ENCODE measurements at places on chromosomes 6 and 20. TPM values are rescaled to one million over a fixed set of nuclear protein-coding genes. Genes with fewer than 3 reads are reported as not detected.

The THBS2 gene
- total RNA-seq: 502 TPM

The PTP4A1 gene
- 25.1 TPM for total RNA-seq

The ABHD16B gene
- total RNA-seq: not detected

The SLC22A7 gene
- total RNA-seq: not detected

The ZNF512B gene
- total RNA-seq: 8.6 TPM

The SENP6 gene
- total RNA-seq: 49.3 TPM

The PPP1R3G gene
- 1.6 TPM for total RNA-seq

The RIMS1 gene
- total RNA-seq: not detected

The HLA-DQB2 gene
- not detected for total RNA-seq

The RNF182 gene
- 3.9 TPM for total RNA-seq

The FOXQ1 gene
- not detected for total RNA-seq

The SYNJ2 gene
- 15.3 TPM for total RNA-seq

The EBF4 gene
- 2.9 TPM for total RNA-seq

The MYCT1 gene
- total RNA-seq: not detected

The RNF217 gene
- total RNA-seq: 9.0 TPM

The PLCB1 gene
- 5.8 TPM for total RNA-seq

The SNAP25 gene
- 4.3 TPM for total RNA-seq

The ATP9A gene
- 3.2 TPM for total RNA-seq

The LGSN gene
- not detected for total RNA-seq

The RALY gene
- total RNA-seq: 96.2 TPM

The MUC21 gene
- not detected for total RNA-seq

The TSHZ2 gene
- under 0.01 TPM for total RNA-seq

The FUT9 gene
- total RNA-seq: not detected

The LRRC73 gene
- not detected for total RNA-seq

The PPP1R3D gene
- total RNA-seq: 3.5 TPM

The BEND3 gene
- 0.71 TPM for total RNA-seq

The CGA gene
- total RNA-seq: 4.6 TPM

The SHLD1 gene
- 7.2 TPM for total RNA-seq
